NCI-H1694 treated with DMSO at 0.1 percent for 48 hours (cell line): ENCODE measurements at places on chromosomes 11 and 22.

DNA sequence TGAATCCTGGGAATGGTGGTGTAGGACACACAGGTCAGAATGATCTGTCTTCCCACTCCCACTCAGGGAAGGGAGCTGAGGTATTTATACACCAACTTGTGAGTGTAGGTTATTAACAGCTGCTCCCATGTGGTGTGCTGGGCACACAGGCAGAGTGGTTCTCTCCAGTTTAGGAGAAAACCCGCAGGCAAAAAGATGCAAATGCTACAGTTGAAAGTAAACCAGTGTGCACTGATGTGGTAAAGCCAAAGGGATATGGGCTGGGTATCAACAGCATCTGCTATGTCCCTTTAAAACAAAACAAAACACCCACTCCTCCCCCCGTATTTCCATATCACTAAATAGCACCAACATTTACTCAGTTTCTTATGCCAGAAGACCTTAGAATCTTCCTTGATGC is 75.4 kb upstream of the SYT13 start:
- no peak for DNase-seq

- DNase-seq, result no peak
These were observed 1083.9 kb downstream of the BRD1 start for GRCh38 chr22:48743601-48744282.

DNA sequence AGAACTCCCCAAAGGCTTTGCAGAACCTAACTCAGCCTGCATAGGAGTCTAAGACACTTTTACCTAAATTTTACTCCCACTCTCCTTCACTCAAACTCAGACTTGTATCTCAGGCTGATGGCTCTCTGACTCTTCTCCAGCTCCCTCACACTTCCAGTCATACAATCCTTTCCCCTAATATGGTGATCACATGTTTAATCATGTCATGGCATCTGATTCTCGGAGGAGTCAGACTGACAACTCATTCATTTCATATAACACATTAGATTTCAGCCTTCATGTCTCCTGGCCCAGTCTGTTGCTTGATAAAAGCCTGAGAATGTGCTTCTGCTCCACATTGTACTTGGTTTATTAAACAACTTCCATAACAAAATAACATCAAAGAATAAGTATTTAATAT is 1503.9 kb upstream of the TENM4 start:
- DNase-seq, result no peak

DNA sequence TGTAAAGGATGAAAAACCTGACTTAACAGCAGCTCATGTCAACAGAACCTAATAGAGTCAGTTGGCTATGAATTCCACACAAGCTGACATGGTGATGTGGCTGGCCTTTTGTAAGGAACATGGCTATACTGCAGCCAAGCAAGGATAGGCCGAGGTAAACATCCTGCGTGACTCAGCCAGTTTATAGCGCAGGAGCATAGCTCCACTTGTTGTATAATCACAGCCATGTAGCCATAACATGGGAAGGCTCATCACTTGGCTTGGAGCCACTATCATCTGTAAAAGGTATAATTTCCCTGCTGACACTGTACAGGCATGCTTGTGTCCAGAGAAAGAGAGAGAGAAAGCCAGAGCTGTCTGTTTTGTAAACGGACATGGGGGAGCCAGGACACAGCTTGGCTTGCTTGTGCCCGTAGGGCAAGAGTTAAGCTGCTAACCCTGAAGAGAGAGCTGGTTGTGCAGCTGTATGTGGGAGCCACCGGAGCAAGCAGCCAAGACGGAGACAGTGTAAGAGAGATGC is 104.4 kb upstream of the PLET1 start:
- DNase-seq, result no peak

- DNase-seq, result no peak
These were observed 372.8 kb upstream of the CCDC179 start for GRCh38 chr11:23233075-23233474.

DNA sequence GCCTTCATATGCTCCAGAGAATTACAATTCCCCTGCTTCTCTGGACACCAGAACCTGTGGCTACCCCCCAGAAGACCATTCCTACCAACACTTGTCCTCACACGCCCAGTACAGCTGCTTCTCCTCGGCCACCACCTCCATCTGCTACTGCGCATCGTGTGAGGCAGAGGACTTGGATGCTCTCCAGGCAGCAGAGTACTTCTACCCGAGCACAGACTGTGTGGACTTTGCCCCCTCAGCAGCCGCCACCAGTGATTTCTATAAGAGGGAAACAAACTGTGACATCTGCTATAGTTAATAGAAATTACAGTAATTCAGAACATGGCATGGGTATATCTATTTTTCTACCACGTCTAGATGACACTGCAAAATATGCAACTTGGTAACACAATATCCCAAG is 9.8 kb downstream of the POU2AF3 start:
- DNase-seq, result peak; percentile 86

GRCh38 chr11:106399076-106399511 is 321.6 kb downstream of the AASDHPPT start:
- DNase-seq, result no peak

DNA sequence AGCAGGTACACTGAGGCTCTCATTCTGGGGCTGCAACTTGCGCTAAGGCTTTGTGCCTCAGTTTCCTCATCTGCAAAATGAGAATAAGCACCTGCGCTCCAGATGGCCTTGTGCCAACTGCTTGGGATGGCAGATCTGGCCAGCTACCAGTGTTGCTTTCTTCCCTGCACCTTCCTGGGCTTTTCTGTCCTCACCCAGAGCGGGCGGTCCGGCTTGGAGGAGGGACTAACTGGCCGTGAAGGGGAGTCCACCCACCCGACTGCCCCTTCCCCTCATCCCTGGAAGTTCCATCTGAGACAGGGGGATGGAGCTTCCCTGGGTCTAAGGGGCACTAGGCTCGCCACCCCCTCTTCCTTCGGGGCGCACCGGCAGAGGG is 3.5 kb downstream of the SLC16A8 start:
- no peak for DNase-seq

- DNase-seq, result no peak
These were observed 673.4 kb downstream of the TBC1D22A start for GRCh38 chr22:47435826-47436225.

- DNase-seq, result peak; percentile 4
These were observed 77.0 kb downstream of the RPS6KA4 start for GRCh38 chr11:64436000-64436399.

DNA sequence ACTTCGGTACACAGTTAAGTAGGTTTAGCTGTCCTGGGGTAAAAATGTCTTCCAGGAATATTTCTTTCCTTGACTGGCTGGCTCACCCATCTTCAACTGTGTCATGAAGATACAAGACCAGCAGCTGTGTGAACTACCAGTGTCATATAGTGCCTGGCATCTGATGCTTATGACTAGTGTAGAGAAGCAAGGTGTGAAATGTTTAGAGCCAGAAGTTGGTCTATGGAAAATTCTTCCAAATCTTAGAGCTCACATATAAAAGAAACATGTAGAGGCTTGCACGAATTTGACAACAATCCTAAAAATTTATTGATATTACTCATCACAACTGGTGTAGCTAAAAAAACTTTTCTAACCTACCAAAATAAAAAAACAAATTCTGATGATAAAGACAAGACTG is 54.4 kb downstream of the ARL14EP start:
- no peak for DNase-seq

- DNase-seq, result no peak
These were observed 39.4 kb upstream of the PRDM11 start for GRCh38 chr11:45107029-45107428.

DNA sequence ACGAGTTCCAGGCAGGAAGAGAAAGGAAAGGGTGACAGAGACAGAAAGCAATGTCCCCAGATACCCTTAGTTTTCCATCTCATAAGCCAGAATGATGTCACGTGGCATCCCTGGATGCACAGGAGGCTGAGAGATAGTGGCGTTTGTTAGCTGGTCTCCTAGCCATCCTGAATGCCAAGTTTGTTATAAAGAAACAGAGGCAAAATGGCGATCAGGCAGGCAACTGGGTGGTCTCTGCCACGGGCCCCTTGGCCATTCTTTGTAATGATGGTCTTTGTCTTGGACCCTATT is 5.3 kb downstream of the SMIM38 start:
- DNase-seq, result no peak

GRCh38 chr11:45092901-45093760 is 53.3 kb upstream of the PRDM11 start:
- DNase-seq, result no peak

DNA sequence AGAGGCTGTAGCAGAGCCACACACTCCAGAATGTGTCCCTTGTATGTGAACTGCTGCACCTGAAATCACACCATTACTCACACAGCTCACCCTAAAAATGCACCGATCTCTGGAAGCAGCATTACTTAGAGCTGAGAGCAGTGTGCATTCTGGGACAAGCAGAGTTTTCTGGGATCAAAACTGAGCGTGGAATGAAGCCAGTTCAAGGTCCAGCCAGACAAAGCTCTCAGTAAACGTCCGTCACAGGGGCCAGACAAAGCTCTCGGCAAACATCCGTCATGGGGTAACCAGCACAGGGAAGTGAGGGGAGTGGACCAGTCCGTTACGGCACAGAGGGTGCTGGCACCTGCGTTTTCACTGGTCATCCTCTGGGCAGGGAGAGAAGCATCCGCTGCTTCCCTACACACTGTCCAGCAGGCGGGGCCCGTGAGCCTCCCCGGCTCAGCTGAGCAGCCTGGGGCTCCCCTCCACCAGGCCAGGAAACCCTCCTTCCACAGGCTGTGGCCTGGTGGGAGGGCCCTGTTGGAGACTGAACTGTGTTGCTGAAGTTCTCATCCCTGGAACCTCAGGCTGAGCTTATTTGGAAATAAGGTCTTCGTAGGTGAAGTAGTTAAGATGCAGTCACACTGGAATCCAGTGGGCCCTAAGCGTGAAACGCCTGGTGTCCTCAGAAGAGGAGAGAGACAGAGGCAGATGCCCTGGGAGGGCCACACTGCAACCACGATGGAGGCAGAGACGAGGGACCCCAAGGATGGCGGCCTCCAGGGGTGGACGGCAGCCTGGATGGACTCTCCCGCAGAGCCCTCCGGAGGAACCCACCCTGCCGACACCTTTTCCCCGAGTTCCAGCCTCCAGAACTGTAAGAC is 883.9 kb downstream of the BRD1 start:
- DNase-seq, result no peak

DNA sequence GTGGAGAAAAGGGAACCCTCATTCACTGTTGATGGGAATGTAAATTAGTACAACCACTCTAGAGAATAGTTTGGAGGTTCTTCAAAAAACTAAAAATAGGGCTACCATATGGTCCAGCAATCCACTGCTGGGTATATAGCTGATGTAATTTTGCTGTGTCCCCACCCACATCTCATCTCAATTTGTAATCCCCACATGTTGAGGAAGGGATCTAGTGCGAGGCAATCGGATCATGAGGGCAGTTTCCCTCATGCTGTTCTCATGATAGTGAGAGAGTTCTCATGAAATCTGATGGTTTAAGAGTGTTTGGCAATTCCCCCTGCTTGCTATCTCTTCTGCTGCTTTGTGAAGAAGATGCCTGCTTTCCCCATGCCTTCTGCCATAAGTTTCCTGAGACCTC is 17.1 kb upstream of the OR52M1 start:
- DNase-seq, result no peak

GRCh38 chr11:11071486-11071885 is 213.6 kb upstream of the ZBED5 start:
- no peak for DNase-seq

GRCh38 chr11:57458060-57458409 is 2.3 kb upstream of the RTN4RL2 start:
- DNase-seq, result peak; percentile 58

- DNase-seq, result no peak
These were observed 145.7 kb upstream of the TTC12 start for GRCh38 chr11:113168354-113169342.

DNA sequence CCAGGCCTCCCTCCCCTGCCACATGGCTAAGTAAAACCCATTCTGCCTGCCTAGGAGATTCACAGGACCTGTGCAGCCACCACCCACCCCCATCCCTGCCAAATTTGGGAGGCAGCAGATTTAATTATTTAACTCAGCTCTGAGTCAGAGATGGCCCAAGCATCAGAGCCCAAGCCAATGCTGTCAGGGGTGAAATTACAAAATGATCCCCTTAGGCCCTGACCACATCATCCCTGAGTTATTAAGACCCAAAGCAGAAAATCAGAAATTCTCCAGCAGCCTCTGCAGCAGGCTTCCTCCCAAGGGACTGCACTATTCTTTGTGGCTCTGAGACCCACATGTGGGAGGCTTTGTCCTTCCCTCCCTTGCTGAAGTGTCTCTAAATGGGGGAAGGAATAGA is 52.8 kb upstream of the RRAS2 start:
- no peak for DNase-seq

GRCh38 chr11:28874706-28875105 is 766.5 kb downstream of the METTL15 start:
- no peak for DNase-seq

DNA sequence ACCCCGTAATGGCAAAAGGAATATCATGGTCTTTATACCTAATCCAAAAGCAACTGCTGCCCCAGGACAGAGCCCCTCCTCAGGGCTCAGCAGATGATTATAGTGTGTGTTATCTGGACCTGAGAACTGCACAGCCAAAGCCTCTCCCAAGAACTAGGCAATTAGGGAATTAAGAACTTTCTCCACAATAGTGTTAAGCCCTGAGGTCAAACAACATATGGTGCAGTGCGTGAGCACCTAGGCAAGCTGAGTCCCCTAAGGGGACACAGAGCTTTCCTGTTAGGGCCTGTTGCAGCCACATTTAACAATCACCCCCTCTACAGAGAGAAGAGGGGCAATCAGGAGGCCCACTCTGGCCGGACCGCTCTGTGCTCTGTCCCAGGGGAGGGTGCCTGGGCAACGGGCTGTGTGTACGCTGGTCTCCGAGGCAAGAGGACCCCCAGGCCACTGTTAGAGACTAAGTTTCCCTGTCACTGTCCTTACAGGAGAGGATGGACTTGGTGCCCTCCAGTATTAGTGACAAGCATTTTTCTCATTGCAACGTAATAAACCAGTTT is 1.4 kb upstream of the KCNJ5 start:
- DNase-seq, result no peak

GRCh38 chr11:14136561-14136960 is 174.0 kb downstream of the SPON1 start:
- DNase-seq, result no peak

DNA sequence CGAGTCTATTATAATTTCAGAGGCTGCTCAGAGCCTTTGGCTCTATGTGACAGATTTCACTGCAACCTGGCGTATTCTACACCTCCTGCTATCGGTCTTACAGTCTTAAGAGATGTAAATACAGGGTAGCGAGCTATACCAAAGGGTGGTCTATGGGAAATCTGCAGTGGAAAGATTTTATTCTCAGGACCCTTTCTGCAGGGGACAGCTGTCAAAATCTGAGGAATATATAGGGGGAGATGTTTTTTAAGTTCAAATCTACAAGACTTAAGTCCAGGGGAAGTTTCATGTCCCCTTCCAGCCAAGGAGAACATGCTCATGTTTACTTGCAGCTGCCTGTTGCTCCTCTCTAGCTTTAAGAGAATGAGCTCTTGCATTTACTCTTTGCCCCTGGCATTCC is 62.7 kb downstream of the MICAL2 start:
- no peak for DNase-seq
